ENCODE measurements at places on chromosomes 5 and 9. TPM values are rescaled to one million over a fixed set of nuclear protein-coding genes. Genes with fewer than 3 reads are reported as not detected.

DNA sequence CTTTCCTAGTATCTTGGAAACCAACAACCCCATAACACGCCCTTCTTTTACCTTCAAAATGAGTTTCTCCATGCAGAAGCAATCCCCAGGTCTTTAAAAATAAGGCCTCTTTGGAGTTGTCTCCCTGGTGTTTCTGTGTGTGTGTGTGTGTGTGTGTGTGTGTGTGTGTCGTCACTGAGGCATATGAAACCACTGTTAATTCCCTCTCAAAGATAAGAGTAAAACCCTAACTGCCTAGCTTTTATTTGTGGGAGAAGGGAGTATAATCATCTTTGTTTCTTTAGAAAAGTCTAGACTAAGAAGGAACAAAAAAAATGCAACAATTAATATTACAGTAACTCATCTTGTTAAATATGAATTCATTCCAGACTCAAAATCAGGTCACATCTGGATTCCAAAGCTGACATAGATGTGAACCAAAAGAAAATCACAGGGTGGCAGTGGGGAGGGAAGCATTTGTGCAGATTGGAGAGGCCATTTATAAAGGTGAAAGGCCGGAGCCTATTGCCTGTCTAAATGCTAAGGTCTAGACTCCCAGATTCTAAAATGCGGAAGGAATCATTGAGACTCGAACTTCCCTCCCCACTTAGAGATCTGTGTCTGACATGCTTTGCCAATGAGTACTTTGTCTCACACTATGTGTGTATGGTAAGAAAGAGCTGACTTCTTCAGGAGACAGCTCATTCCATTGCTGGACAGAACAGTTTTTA lies 91.4 kb downstream of the ZNF366 start:
- no peak for DNase-seq

DNA sequence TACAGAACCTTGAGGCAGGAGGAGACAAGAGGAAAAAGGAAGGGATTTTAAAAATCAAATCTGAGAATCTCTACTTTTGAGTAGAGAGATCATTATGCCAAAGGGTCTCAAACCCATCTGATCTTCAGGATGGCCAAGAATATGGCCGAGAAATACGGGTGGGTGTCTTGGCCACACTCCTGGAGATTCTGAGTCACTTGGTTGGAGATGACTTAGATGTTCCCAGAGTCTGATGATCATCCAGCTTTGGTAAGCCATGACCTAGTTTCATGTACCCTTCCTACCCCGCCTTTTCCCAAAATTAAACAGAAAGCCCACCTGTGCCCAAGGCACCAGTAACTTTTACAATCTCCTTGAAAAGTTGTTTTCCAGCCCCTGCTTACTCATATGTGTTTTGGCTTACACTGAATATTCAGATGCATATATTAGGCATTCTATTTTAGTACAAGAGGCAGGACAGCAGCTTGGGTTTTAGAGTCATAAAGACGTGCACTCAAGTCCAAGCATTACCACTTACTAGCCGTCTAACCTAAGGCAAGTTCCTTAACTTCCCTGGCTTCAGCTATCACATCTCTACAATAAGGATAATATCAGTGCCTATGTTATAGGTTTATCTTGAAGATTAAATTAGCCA lies 167.0 kb upstream of the GPR151 start:
- DNase-seq = no peak

DNA sequence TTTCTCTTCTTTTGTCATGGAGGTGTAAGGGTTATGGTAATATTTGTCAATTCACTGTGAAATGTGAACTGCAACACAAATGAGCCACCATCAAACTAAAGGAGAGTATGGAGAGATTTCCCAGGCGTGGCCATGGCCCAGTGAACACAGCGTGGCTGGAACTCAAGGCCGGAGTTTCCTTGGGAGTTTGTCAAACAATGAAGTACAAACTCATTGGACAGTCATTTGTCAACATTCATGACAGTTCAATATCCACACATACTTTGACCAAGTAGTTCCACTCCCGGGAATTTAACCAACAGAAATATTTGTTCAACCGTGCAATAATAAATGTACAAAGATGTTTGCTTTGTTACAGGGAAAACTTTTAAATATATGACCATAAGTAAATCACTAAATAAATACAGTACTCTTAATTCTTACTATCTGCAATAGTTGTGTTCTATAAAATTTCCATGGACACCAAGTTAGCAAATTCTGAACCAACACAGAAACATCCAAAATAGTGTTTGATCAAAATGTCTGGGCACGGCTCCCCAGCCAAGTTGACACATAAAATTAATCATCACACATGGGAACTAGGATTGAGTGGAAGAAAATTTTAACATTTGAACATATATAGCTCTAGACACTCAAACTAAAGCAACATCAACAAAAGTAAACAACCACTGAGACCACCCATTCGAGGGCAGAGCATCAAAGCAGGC lies 87.1 kb downstream of the DIRAS2 start:
- DNase-seq = no peak

DNA sequence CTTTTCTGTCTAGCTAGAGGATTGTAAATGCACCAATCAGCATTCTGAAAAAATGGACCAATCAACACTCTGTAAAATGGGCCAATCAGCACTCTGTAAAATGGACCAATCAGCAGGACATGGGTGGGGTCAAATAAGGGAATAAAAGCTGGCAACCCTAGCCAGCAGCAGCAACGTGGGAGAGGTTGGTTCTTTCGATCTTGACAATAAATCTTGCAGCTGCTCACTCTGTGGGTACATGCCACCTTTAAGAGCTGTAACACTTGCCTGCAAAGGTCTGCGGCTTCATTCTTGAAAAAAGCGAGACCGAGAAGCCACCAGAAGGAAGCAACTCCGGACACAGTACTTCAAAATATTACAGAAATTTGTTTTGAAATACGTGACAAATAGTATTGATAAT lies 424.6 kb upstream of the CDH9 start:
- DNase-seq = no peak

TRPM3 gene
- 1.3 TPM for total RNA-seq

DPYSL3 gene
- total RNA-seq = 130 TPM

OTULINL gene
- total RNA-seq = 18.9 TPM

Data from ureter (tissue), 1 donor.